ENCODE measurements at places on chromosomes 11 and 22. TPM values are rescaled to one million over a fixed set of nuclear protein-coding genes. Genes with fewer than 3 reads are reported as not detected.
A peak's percentile ranks its signal among the peaks of the same experiment; 100 is the strongest.

- no peak for DNase-seq
Measured at GRCh38 chr22:41360126-41360525, 21.6 kb upstream of the TEF start.

DNA sequence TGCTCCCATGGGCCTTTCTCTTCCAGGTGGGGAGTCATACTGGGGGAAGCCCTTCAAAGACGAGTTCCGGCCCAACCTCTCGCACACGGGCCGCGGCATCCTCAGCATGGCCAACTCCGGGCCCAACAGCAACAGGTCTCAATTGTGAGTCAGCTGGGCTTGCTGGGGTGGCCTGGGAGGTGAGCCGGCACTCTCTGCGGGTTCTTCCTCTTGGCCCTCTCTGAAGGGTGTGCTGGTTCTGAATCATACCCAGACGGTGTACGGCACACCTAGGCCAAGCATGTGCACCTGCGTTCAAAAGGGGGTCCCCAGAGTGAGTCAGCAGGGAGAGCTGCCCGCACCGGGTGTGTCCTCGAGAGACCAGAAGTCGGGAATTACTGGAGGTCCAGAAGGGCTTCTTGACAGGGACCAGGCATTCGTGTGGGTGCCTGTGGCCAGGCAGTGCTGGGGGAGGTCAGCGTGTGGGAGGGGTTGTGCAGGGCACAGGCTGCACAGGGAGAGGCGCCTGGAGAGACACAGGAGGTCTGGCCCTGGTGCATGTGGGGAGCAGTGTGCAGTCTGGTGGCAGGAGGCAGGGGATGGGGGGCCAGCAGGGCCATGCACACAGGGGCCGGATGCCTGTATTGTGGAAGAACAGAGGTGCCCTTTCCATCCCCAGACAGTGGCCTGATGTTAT is 23.0 kb downstream of the PPIL2 start:
- DNase-seq = no peak

DNA sequence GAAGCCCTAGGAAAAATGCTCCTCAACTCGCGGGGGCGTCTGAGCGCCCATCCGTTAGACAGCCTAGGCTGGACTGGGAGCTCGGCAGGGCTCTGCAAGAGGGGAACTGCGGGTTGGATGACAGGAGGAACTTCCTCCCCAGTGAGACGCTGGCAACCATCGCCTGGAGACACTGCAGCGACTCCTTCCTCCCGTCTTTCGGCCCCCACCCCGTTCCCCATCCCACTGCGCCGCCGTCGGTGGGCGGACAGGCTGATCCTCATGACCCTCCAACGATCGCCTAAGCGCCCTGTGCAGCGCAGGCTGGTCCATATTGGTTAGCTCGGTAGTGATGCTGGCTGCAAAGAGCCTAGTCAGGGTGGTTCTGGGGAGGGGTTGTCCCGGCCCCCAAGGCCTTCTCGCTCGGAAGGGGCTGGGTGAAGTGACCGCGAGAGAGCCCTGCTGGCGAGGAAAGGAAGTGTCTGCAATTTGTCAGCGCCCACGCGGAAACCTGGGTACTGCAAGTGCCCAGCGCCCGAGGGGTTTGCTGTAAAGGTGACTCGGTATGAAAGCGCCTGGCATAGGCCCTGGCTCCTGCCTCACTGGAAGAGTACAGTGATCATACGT is 638 bp downstream of the NRGN start:
- peak; percentile 56 for DNase-seq

GRCh38 chr11:77223797-77224196 is 77.7 kb downstream of the GDPD4 start:
- DNase-seq = no peak

DNA sequence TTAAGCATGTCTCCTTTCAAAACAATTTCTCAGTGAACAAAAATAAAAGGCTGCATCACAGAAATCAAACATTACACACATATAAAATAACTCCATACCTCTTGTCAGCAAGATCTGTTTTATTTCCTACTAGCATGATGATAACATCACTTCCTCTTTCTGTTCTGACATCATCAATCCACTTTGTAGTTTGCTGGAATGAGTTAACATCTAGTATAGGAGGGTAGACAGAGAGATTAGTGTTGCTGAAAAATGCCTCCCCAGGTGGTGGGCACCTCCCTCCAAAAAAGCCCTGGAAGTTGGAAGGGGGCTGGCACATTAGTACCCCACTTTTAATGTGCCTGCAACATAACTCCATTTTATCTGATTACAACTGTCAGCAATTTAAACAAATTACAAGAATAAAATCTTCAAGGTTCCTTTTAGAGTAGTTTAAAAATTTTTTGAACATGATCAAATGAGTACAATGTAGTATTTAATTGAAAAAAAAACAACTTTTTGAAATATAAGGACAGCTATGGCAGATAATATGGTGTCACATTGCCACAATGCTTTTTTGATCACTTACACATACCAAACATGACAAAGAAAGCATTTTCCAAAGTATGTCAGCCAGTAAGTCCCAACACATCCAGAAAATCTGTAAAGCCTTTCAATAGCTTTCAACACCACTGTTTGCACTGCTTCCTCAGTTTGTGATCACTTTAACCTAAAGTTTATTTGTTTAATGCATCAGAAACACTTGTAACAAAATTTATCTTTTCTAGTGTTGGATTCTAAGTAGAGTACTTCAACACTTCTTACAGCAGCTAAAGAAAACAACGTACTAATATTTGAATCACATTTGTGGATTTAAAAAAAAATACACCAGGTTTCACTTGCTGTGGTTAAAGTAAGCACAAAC is 44.5 kb downstream of the RAB6A start:
- no peak for DNase-seq

DNA sequence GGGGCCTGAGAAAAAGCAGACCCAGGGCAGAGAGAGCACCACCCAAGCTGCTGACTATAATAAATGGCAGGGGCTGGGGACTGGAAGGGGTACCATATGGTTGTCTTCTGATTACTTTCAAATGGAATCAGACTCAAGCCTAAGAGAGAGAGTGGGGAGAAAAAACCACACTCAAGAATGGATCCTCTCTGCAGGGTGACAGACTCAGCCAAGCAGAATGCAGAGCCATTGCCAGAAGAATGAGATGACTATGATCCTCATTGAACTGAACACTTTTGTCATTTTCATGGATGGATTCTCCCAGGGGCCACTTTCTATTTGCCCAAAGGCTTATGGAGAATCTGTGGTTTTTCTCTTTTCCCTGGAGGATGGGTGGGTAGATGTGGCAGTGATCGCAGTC is 8.7 kb downstream of the UBASH3B start:
- DNase-seq = no peak

DNA sequence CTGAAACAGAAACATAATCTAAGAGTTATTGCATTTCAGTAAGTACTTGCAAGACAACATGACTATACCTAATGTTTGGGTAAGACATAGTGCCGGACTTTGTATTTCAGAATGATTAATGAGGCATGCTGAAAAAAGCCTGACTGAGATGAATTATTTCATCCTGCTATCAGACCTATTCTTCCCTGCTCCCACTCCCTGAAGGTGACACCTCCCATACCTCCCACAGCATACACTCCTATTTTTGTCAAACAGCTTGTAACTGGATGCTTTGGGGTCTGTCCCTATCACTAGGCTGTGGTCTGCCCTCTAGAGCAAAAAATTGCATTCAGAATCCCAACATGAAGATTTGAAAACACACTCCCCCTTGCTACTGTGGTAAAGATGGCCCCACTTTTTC is 10.9 kb upstream of the SCN3B start:
- no peak for DNase-seq

BCO2 gene
- total RNA-seq = 9.9 TPM

ADAMTS8 gene
- not detected for total RNA-seq

DNA sequence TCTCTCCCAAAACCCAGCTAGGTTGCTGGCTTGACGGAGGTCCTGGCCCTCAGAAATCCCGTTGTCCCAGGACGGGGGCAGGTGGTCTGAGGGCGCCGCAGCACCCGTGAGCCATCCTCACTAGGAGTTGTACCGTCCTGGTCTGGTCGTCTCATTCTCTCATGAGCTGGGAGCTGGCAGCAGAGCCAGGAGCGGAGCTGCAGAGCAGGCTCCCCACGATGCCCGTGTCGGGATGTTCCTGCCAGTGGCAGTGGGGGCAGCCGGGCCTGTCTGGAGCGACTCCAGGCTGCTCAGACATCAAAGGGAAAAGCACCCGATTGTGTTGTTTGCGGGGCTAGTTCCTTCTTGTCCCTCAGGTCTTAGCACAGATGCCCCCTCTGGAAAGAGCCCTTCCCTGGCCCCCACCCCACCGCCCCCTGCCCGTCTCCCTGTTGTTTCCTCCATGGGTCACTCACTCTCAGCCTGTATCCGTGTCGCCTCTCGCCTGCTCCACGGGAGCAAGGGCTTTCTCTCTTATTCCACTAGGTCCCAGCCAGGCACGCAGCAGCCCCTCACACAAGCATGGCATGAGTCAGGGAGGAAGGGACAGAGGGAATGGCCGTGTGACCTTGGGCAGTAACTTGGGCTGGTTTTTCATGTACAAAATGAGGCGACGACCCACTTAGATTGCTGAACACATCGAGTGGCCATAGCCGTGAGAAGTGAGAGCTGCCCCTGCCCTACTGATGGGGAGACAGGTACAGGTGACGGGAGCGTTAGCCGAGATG is 23.2 kb upstream of the MGAT3 start:
- DNase-seq = peak; percentile 40

DNA sequence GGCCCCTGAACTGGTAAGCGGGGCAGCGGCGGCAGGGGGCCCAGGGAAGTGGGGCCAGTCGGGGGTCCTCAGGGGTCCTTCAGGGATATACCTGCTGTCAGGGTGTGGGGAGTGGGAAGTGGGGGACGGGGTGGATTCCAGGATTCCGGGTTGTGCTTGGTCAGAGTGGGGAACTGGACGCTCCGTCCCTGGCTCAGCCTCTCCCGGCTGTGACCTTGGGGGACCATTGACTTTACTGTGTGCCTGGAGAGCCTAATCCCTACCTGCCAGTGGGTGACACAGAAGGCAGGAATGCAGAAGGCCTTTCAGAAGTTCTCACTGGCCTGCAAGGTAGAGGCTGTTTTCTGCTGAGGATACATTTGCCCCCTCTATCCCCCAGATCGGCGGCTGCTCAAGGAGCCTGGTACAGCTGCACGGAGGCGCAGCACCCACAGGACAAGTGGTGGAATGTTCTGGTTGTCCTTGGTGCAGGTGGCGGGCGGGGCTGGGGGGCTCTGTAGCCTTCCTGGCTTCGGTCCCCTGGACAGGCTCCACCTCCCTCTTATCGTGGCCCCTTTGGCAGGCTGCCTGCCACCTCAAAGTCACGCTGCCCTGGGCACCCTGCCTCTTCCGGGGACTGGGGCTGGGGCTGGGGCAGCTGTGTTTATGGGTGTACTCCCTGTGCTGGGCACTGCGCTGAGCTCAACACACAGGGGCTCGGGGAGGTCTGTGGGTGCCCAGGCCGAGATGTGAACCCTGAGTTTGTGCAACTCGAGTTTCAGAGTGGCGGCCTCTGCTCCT is 18.4 kb downstream of the KCNQ1 start:
- DNase-seq = peak; percentile 71

CADM1 gene
- 0.88 TPM for total RNA-seq

DCHS1 gene
- 8.3 TPM for total RNA-seq

DNA sequence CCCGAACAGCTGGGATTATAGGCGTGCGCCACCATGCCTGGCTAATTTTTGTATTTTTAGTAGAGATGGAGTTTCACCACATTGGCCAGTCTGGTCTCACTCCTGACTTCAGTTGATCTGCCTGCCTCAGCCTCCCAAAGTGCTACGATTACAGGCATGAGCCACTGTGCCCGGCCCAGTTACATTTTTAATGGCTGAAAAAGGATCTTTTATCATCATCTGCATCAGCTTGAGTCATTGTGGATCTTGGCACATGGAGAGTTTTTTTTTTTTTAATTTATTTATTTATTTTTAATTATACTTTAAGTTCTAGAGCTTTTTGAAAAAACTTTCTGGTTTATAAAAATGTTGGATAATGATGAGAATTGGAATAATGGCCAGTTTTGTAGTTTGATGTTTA is 8.6 kb downstream of the IGHMBP2 start:
- no peak for DNase-seq

GRCh38 chr11:13368041-13368446 is 90.5 kb downstream of the BMAL1 start:
- no peak for DNase-seq

- no peak for DNase-seq
Measured at GRCh38 chr11:116379185-116379828, 393.5 kb downstream of the BUD13 start.

DNA sequence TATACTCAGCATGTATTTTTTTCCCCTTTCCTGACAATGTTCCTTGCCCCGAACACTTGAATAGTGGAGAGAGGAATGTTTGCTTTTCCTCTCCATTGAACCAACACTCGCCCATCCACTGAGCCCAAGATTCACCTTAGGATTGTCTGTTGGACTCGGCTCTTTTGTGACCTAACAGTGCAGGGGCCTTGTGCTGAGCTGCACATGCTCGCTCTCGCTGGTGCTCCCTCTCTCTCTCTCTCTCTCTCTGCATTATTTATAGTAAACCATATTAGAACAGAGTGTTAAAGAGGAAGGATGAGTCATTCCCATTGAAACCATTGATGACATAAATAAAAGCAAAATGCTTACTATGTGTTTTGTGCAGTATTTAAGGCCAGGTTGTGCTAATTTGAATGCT is 20.7 kb downstream of the ZBTB16 start:
- peak; percentile 44 for DNase-seq

- DNase-seq = peak; percentile 77
Measured at GRCh38 chr11:116641561-116642045, 131.2 kb downstream of the BUD13 start.

GRCh38 chr11:121067962-121068647 is 32.9 kb upstream of the TECTA start:
- DNase-seq = no peak

DNA sequence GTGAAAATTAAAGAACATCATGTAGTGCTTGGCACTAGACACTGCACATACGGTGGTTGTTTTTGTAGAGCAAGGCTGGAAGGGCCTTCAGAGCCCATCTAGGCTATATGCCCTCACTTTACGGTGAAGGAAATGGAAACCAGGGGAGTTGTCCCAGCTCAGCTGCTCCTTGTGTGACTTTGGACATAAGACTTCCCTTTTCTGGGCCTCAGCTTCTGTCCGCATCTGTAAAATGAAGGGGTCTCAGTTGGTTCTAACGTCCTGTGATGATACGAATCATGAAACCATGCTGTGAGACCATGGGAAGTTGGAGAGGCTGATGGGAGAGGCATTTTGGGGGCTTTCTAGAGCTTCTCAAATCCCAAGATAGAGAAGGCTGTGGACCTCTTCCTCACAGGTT is 4.7 kb downstream of the KCNE3 start:
- no peak for DNase-seq
